ENCODE measurements at places on chromosomes 16 and 17.

DNA sequence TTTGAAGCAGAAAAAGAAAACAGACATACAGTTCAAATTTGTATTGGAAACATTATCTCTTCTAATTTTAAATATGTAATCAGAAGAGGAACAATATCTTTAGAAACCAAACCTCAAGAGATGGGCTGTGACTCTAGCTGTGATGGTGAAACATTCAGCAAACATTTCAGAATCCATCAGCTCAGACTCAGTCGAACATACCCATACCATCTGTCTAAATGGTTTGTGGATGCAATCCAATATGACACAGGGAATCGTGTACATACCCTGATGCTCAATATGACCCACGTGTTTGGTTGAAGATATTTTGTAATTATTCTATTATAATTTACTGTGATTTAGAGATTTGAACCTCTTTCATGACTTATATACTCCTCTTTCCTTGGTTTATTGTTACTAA, 665.2 kb upstream of the CDH8 start:
- DNase-seq: no peak

DNA sequence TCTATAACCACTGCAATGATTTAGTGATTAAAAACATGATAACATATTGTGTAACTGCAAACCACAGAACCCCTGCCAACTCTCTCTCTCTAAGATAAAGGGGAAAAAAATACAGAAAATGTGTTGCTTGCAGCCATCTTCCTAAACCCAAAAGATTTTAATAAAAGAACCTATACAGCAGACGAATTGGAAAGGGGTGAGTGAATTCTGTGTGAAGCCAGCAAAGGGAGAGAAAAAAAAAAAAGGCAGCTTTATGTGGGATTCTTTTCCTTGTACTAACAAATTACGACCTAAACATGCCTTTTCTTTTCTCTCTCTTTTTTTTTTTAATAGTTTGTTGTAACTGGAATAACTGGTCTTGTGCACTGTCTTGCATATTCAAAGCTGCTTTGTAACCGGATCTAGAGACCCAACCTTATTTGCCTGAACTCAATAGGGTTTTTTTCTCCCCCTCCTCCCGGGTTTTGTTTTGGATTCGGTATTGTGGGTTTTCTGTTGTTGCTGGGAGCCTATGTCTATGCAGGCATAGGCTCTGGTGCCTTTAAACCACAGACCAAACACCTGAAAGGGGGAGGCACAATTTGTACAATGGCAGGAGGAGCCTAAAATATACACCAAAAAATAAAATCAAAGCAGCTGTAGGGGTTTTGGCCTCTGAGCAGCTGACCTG, 7.0 kb upstream of the ZFHX3 start:
- DNase-seq: peak; percentile 67

DNA sequence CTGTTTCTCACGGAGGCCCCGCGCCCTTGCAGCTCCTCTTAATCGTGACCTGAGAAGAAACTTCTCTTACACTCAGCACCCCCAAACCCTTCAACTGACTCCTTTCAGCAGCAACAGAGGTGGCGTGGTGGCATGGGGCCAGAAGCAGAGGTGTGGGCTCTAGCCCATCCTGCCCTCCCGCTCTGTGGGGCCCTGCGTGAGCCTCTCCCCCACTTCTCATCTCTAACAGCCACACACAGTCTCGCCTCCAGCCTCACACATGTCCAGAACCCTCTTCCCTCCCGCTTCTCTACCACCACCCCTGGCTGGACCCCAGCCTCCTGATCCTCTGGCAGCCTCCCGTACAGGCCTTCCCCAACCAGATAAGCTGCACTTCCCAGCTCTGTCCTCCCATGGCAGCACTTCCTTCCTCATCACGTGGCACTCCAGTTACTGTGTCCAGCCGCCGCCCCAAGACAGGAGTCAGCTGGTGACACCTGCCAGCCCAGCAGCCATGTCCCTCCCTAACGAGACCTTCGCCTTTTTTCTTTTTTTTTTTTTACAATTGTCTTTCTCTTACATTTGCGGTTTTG, 30.5 kb downstream of the NSMCE1 start:
- DNase-seq: no peak

- no peak for DNase-seq
Measured at GRCh38 chr17:67136191-67137025, 92.1 kb downstream of the CACNG1 start.

- DNase-seq: peak; percentile 98
Measured at GRCh38 chr16:30697264-30698138, 1.5 kb upstream of the SRCAP start.

DNA sequence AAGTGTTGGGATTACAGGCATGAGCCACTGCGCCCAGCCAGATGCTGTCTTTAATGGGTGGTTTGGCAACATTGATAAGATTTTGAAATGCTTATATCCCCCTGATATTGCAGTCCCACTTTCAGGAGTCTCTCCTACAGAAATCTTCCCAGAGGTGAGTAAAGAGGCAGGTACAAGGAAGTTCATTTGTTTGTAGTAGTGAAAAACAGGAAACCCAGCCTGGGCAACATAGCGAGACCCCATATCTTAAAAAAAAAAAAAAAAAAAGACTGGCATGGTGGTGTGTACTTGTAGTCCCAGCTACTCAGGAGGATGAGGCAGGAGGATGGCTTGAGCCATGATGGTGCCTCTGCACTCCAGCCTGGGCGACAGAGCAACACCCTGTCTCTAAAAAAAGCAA, 6.2 kb upstream of the NUPR1 start:
- DNase-seq: no peak

GRCh38 chr17:78648293-78648692, 71.1 kb upstream of the DNAH17 start:
- no peak for DNase-seq

DNA sequence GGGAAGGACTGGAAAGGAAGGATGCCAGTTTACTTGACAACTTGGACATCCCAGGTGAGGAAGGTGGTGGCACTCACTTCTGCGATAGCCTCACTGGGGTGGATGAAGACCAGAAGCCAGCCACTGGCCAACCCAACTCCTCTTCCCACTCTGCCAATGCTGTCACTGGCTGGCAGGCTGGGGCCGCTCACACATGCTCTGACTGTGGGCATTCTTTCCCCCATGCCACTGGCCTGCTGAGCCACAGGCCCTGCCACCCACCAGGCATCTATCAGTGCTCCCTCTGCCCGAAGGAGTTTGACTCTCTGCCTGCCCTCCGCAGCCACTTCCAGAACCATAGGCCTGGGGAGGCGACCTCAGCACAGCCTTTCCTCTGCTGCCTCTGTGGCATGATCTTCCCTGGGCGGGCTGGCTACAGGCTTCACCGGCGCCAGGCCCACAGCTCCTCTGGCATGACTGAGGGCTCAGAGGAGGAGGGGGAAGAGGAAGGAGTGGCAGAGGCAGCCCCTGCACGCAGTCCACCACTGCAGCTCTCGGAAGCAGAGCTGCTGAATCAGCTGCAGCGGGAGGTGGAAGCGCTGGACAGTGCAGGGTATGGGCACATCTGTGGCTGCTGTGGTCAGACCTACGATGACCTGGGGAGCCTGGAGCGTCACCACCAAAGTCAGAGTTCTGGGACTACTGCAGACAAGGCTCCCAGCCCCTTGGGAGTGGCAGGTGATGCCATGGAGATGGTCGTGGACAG, 4.5 kb downstream of the ZNF646 start:
- DNase-seq: no peak

GRCh38 chr16:85459529-85460251, 153.4 kb upstream of the GSE1 start:
- DNase-seq: peak; percentile 38

DNA sequence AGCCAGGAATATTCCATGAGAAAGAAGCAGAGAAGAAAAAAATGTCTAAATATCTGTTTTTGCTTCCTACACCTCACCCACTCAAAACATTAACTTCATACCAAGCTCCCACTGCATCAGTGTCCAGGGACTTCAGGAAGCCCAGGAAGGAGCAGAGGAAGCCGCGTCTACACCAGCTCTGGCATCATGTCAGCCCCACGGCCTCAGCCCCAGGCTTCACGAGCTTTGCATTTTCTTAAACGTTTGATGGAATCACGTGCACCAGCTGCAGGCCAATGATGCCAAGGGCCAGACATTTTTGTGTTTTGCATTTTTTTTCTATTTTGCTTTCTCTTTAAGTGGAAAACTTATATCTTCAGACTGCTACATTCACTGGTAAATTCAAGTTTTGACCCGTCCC, 48.6 kb downstream of the CDRT4 start:
- no peak for DNase-seq

GRCh38 chr17:57243171-57243622, 13.1 kb upstream of the MSI2 start:
- peak; percentile 78 for DNase-seq

DNA sequence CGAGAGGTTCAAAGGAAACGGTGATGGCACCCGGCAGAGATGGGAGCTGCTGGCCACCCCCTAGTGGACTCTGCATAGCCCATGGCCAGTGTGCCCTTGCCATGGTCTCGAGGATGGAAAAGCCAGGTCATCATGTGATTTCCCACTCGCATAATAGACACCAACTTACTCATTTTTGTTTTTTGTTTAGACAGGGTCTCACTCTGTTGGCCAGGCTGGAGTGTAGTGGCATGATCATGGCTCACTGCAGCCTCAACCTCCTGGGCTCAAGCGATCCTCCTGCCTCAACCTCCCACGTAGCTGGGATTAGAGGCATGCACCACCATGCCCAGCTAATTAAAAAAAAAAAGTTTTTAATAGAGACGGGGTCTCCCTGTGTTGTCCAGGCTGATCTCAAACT, 27.6 kb downstream of the LDHD start:
- no peak for DNase-seq

DNA sequence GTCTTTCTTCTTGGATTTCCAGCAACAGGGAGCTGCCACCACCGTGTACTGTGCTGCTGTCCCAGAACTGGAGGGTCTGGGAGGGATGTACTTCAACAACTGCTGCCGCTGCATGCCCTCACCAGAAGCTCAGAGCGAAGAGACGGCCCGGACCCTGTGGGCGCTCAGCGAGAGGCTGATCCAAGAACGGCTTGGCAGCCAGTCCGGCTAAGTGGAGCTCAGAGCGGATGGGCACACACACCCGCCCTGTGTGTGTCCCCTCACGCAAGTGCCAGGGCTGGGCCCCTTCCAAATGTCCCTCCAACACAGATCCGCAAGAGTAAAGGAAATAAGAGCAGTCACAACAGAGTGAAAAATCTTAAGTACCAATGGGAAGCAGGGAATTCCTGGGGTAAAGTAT, 389.0 kb downstream of the MAF start:
- DNase-seq: no peak

DNA sequence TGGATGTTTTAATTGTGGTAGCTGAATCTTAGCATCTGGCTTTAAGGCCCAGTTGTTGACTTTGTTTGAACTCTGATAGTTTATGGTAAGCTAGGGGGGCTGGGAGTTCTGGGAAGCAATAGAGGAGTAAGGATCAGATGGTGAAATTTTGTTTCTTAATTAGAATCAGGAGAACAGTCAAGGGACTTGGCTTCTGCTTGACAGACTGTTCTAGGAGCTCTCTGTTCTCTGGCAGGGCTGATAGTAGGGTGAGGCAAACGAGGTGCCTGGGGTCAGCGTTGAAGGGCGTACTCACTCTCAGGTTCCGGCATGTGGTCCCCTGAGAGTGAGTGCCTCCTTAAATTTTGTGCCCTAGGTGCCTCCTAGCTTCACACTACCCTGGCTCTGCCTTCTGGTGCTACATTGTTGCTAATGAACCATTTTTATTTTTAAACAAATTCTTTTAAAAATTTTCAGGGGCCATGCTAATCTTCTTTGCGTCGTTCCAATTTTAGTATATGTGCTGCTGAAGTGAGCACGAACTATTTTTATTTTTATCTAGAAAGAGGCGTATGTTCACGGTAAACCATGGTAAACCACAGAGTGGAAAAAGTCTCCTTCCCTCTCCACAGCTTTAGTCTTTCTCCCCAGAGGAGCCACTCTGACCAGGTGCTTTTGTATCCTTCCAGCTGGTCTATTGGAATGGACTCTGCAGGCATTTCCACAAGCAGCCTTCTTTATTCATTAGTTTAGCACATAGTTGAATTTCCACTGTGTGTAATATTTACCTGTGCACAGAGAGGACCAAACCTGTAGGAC, 19.7 kb downstream of the SLC7A6 start:
- no peak for DNase-seq

GRCh38 chr17:49600949-49601348, 25.3 kb downstream of the NXPH3 start:
- DNase-seq: no peak

GRCh38 chr17:43367737-43368242, 31.0 kb upstream of the ARL4D start:
- DNase-seq: peak; percentile 98

DNA sequence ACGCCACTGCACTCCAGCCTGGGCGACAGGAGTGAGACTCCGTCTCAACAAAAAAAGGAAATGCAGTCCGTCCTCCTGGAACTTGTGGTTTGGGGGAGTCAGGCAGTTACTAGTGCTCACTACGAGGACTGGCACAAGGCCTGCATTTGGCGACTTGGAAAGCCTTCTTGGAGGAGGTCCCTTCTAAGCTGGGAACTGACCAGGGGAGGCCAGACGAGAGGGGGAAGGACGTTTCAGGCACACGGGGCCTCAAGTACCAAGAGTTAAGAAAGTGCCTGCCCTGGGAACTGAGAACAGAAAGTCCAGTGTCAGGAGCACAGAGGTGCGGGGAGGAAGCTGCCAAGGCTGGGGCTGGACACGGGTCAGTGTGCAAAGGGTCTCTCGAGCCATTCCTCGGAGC, 89.9 kb downstream of the ABR start:
- no peak for DNase-seq

DNA sequence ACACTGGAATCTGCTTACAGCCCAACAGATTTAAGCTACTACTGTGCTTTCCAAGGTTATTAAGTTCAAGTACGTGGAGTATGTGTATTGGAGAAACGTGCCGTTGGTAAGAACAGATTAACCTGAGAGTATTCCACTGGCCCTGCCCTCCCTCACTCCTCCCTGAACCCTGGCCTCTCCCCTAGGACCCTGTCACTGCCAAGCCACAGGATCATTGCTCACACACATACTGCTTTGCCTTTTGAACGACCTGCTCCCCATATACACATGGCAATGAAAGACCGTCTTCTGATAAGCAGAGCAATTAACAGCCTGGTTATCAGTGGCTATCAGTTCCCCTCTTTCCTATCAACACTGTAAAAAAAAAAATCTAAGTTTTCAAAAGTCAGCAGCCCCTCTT, 458.9 kb upstream of the DYNLRB2 start:
- no peak for DNase-seq

DNA sequence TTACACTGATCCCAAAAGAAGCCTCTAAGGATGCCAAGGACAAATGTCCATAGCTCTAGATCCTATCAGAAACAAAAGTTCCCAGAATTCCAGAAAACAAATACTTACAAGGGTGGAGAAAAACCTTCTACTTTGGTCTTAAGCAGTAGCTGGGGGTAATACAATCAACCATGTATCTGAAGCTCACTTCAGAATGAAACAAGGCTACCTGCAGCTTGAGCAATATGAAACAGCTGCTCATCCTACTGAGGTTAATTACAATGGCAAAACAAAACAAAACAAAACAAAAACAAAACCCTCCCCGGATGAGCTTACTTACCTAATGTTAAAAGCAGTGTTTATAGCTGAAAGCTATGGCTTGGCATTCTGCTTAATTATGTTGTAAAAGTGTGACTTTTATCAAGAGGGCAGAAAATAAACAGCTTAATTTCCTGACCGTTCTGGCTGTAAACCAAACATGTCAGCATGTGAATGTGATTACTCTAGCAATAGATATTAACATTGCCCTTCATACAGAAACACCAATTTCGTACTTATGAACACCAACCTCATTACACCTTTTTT, 10.5 kb downstream of the PDZD9 start:
- no peak for DNase-seq

GRCh38 chr16:48687421-48688038, 77.5 kb upstream of the N4BP1 start:
- peak; percentile 85 for DNase-seq

Measured in choroid plexus epithelial cell (primary cell).